COLO829 (cell line): ENCODE measurements at places on chromosomes 6 and 20.

GRCh38 chr6:143544011-143544696 is 32.6 kb upstream of the FUCA2 start:
- DNase-seq: no peak

DNA sequence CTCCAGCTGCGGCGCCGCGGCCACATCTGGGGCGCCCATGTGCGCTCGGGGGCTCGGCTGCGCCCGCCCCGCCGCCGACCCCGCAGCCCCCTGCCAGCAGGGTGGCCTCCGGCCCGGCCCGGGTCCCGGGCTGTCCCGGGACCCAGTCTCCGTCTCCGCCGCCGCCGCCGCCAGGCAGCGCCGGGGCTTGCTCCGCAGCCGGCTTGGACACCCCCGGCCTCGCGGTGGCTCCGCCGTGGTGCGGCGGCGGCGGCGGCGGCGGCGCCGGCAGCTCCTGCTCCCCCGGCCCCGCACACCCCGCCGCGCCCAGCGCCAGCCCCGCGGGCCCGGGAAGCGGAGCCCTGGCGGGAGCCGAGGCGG is 219 bp downstream of the ISM1 start:
- DNase-seq: no peak

DNA sequence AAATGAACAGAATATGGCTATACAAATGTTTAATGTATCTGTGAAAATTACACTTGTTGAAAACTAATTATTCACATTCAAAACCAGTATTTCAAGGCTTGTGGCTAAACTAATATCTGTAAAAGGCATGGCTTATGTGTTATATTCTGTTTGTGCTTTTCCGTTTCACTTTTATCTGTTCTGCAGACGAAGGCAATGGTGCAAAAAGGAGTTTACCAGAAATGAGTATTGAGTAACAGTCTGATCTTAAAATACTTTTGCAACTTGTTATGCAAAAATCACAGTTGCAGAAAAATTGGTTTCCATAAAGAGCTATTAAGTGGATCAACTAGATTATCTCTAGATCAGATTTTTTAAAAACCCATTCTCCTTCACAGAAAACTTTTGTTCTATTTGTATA is 9.4 kb upstream of the STX11 start:
- no peak for DNase-seq

- DNase-seq: no peak
Observed at GRCh38 chr6:10585209-10585845, 64.2 kb downstream of the GCNT2 start.

DNA sequence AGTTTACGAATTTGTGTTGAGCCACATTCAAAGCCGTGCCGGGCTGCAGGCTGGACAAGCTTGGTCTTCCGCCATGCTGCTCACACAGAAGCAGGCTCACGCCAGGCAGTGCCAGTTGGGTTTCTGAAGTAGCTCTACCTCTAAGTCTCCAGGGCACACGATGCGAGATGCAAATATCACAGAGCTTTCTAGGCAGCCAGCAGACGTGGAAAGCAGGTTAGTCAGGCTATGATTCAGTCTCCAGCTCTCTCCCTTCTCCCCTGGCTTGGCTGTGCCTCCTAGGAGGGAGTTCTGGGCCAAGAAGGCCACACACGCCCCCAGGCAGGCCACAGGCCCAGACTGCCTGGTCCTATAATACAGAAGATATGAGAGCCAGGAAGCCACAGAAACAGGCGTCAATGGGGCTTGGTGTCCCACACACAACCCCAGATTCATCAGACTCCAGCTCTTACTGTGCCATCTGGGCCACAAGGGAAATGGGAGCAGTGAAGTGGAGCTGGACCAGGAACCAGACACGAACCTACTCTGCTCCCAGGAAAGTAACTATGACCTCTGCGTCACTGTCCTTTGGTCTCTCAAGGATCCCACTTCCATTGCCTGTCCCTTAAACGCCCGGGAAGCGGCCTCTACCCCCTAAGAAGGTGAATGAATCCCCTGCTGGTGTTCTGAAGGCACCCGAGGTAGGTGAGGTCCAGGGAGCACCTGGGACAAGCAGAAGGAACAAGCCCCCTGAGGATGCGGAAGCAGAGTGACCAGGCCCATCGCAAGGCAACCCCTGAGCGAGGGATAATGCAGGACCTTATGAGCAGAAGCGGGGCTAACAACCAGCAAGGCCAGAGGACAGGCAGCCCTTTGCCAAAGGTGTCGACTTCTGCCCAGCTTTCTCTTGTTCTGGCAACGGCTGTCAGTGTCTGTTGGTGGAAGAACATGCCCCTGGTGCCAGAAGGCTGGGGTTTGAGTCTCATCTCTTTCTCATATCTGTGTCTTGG is 61.2 kb downstream of the GFOD1 start:
- DNase-seq: no peak

- DNase-seq: no peak
Observed at GRCh38 chr6:82987951-82988350, 77.7 kb downstream of the UBE3D start.

DNA sequence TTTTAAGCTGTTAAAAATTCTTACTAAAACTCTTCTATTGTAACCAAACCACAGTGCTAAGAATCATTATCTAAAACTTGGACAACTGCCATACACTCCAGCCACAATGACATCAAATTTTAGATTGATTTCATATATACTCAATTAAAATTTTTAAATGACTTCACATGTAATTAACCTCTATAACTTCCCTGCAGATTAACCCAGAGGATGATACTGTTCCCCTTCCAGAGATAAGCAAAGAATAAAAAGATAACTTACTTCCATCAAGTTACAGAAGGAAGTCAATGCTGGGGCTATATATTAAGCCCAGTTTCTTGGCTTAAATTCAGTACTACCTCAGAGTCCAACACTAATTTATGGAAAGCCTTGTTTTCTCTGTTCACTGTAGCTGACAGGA is 71.3 kb downstream of the ARHGAP18 start:
- DNase-seq: no peak

- DNase-seq: no peak
Observed at GRCh38 chr20:47878601-47879027, 93.3 kb upstream of the SULF2 start.

- no peak for DNase-seq
Observed at GRCh38 chr6:35041086-35041861, 99.9 kb downstream of the TCP11 start.

DNA sequence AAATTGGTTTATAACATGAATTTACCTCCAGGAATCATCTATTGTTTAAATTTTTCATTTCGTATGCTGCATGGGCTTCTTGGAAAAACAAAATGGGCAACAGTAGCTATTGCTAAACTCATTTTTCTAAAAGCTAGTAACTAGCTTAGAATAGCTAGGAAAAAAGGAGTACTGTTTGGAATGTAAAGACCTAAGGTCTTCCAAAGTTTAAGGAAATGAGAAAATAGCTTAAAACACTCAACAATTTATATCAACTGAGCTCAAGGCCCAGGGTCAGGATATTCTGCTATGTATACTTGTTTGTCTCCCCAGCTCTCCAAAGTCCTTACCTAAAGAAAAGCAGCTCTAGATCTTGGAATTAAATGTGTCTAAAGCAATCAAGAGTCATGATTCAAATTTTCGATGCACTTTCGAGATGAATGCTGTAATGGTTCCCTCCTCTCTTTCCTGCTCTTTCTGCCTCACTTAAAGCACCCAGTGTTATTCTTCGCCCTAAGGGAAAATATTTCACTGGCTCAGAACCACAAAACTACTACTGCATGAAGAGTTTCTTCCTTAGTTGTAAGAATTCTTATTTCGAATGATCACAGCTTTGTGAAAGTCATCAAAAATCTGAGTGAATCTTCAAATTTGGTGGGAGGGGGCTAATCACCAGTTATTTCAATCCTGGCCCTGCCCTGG is 41.6 kb downstream of the LYRM4 start:
- DNase-seq: peak; percentile 42

DNA sequence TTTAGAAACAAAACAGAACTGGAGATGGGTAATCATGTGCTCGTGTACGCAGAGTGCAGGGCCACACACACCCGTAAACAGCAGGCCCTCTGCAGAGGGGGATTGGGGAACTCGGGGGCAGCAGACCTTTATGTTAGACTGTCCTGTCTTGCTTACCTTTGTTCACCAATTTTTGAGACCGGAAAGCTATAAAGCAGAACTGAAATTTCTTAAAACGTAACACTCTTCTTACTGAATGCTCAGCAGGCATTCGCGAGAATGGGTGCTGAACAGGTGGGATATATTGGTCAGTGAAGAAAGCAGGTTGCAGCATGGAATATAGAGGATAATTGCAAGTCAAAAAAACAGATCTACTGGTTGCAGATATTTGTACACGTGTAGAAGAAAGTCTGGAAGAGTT is 211.1 kb downstream of the BMP7 start:
- no peak for DNase-seq

- DNase-seq: no peak
Observed at GRCh38 chr6:2554651-2555260, 196.0 kb downstream of the MYLK4 start.

DNA sequence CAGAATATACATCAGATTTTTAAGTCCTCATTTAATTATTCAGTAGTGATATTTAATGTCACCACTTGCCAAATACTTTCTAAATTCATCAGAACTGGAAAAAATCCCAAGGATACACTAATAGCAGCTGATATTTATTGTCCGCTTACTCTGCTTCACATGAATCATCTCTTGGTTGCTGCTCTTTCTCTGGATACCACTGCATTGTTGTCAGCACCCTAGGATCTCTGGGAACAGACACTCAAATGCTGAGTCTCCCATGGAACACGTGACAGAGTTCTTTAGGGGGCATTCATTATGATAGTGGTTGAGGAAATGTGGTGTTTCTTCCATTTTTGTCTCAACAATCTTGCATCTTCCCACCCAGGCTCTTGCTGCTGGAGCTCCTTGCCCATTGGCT is 318.0 kb downstream of the RFPL4B start:
- DNase-seq: no peak

- no peak for DNase-seq
Observed at GRCh38 chr20:1858871-1859270, 36.3 kb upstream of the SIRPA start.

GRCh38 chr20:45402946-45403345 is 5.1 kb upstream of the DBNDD2 start:
- no peak for DNase-seq

GRCh38 chr6:108518714-108519576 is 41.8 kb upstream of the FOXO3 start:
- DNase-seq: no peak

GRCh38 chr6:132888701-132889100 is 74.3 kb downstream of the RPS12 start:
- DNase-seq: no peak

- no peak for DNase-seq
Observed at GRCh38 chr20:42270539-42270938, 652.4 kb upstream of the CHD6 start.

GRCh38 chr6:75424618-75425548 is 68.7 kb downstream of the FILIP1 start:
- peak; percentile 9 for DNase-seq

GRCh38 chr6:167700199-167700598 is 126.5 kb upstream of the AFDN start:
- DNase-seq: no peak

DNA sequence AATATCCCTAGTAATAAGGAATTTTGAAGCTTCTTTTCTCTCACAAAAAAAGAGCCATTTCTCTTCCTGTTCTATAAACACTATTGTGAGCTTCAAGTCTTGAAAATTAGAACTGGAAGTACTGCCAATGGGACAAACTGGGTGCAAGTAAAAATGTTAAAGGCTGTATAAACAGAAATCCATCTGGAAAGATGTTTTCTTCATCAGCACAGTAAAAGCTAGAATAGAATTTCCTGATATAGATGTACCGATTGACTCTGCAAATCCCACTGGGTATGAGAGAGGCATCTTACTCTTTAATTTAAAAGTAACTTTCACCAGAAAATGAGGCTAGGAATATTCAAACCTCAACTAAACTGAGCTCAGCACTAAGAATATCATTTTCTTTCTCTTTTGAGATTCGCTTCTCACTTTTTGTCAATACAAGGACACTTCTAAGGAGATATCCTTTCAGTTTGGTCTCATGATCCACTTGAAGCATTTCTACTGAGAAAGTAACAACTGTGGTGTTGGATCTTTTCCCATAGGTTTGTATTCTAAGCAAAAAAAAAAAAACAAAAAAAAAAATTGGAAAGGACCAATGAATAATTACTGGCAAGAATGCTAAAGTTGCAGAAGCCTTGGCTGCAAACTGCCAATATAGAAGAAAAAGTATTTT is 169.0 kb upstream of the PRDM1 start:
- DNase-seq: no peak

- no peak for DNase-seq
Observed at GRCh38 chr6:156107624-156108101, 652.0 kb upstream of the NOX3 start.

GRCh38 chr20:3203315-3204123 is 963 bp downstream of the DDRGK1 start:
- no peak for DNase-seq

DNA sequence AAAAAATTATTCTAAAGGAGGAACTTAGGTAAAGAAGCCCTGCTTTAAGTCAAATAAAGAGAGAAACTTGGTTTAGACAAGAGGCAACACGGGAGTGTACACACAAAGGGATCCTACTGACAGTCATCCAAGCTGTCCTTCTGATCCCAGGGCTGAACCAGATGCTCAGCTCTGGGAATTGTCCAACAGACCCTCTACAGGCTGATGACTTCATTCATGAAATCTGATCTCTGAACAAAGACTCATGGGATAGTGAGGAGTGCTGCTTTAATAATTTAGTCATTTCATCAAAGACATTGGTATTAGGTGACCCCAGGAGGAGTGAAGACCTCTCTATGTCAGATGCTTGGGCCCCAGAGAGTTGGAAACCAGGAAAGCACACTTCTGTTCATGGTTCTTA is 65.6 kb upstream of the ARMH2 start:
- DNase-seq: no peak

DNA sequence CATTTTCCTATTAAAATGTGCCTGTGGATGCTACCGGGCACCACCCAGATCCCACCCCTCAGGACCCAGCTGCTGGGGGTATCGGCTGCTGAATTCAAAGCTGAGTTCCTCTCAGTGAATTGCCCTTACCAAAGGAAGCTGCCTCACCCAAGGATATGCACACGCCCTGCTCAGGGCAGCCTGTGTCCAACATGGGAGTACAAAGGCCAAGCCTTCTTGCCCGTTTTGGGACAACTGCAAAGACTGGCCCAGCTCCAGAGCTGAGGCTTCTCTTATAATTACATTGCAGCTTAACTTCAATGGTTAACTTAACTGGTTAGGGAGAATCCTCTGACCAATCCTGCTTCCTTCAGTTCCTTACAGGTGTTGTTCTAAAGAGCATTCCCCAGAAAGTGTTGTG is 19.8 kb upstream of the FANCE start:
- no peak for DNase-seq

GRCh38 chr20:59170406-59171349 is 7.1 kb downstream of the ZNF831 start:
- DNase-seq: no peak

DNA sequence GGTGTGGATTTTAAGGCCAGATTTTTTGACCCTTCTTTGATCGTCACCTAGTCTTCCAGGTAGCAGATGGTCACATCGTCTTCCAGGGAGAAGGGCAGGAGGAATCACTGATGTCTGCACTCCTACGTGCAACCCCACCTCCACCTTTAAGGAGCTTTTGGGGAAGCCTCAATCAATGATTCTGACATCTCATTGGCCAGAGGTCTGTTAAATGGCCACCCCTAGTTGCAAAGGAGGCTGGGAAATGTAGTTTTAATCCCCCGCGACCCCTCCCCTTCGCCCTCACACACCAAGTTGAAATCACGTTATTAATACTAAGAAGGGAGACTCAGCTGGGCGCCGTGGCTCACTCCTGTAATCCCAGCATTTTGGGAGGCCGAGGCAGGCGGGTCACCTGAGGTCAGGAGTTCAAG is 151.4 kb downstream of the BCAS1 start:
- no peak for DNase-seq

GRCh38 chr20:57658833-57659516 is 38.7 kb upstream of the ZBP1 start:
- no peak for DNase-seq

GRCh38 chr20:36317675-36318074 is 11.5 kb downstream of the DLGAP4 start:
- DNase-seq: no peak
